ENCODE measurements at places on chromosomes 1 and 21.

DNA sequence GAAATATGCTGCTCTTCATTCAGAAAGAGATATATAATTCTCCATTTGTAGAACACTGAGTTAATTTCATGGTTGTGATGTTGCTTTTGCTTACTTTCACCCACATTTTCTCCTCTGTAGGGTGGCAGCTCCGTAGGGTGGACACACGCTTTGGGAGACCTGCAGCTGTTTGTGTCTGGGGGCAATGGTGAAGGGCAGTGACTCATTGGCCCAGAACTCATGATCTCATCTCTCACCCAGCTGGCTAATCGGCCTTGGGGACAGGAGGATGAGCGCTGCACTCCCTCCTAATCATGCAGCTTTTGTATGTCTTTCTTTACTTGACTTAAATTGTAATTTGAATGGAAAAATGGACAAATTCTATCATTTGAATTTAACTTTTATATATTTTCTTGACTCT, 9.6 kb downstream of the DISC1 start:
- DNase-seq = no peak

DNA sequence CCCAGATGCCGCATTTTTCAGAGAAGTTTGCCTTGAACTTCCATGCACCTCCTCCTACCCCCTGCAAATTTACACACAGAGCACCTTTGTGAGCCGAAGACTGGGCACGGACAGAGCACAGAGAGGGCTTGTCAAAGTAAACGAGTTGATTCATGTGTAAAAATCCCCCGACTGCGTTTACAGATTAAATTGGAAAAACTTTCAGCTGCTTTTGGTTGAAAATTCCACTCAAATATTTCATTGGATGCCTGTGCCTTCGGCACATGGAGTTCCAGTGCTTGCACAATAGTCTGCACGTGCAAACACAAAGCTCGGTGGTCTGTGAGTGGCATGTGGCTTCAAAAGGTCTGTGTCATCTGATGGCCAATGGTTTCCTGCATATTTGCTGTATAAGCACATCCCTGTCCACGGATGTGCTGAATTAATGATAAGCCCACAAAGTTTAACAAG, 177.5 kb downstream of the SETD4 start:
- DNase-seq = no peak

DNA sequence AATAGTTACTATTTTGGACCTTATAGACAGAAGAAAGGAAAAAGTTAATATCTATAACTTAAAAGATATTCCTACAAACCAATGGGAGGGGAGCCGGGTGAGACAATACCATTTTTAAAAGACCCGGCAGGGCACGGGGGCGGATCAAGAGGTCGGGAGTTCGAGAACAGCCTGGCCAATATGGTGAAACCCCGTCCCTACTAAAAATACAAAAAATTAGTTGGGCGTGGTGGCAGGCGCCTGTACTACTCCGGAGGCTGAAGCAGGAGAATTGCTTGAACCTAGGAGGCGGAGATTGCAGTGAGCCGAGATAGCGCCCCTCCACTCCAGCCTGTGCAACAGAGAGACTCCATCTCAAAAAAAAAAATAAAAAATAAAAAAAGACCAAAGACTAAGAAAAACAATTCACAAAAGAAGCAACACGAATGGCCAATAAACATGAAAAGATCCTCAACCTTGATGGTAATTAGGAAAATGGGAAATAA, 1.2 kb upstream of the PSMB2 start:
- no peak for DNase-seq

- peak; percentile 32 for DNase-seq
These were observed 150.1 kb downstream of the PLXNA2 start for GRCh38 chr1:208093754-208094719.

DNA sequence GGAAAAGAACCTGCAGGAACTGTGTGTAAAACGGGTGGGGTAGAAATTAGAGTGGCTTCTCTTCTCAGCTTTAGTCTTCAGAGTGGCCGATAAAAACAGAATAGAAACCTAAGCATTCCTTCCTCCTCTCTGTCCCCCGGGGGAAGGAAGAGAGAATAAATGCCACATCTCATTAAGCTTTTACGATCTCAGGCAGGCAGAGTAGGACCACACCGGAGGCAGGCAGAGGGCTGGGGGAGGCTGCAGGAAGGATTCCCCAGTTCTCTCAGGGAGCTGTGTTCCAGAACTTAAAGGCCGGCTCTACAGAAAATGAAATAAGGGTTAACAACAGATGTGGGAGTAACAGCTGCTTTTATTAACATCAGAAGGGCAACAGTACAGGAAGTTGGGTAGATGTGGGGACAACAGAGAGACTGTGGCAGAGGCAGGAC, 24.5 kb upstream of the MEF2D start:
- DNase-seq = no peak

DNA sequence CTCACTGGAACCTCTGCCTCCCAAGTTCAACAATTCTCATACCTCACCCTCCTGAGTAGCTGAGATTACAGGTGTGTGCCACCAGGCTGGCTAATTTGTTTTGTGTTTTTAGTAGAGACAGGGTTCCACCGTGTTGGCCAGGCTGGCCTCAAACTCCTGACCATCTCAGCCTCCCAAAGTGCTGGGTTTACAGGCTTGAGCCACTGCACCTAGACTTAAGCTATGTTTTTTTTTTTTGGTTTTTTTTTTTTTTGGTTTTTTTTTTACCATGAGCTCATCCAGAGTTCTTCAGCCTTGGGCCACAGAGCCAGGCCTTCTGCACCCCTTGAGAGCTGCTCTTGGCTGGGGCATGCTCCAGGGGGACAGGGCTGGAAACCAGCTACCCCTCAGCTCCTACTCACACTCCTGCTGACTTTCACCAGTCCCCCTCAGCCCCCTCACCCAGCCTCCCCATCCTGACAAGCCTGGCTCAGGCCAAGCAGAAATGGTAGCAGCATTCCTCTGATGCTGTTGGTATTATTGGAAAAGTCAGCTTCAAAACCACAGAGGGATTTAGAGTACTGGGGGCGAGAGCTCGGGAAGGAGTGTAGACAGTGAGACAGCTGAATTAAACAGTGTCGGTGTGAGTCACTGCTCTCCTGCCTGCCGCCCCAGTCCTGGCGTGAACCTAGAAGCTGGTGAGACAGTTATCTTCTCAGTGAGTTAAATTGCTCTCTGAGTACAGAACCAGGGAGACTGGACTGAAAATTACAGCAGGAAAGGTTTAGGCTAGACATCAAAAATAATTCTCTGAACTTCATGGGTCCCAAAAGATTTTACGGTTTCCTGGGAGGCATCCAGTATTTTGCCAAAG, 63.7 kb downstream of the NAV1 start:
- DNase-seq = no peak

- DNase-seq = no peak
These were observed 10.7 kb downstream of the HSD11B1 start for GRCh38 chr1:209715314-209715713.

DNA sequence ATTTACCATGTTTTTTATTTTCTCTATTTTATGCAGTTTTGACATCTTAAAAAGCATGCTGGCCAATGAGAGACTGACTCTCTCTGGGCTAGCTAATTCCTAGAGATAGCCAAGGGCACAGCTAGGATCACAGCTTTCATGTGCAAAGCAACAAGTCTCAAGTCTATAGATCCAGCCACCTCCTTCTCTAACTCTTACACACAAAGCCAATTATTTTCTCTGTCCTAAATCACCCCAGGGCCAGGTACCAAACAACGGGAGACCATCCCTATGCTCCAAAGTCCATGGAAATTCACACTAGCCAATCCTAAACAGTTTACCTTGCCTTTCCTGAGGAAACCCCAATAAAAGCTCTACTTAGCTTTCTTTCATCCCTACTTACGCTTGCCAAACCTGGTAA, 38.0 kb downstream of the ARHGAP29 start:
- no peak for DNase-seq

GRCh38 chr1:210396541-210396940, 67.8 kb downstream of the HHAT start:
- no peak for DNase-seq

GRCh38 chr1:103492003-103492625, 33.4 kb upstream of the RNPC3 start:
- no peak for DNase-seq

- DNase-seq = no peak
These were observed 1332.2 kb upstream of the PRMT6 start for GRCh38 chr1:105724286-105724685.

- no peak for DNase-seq
These were observed 11.8 kb upstream of the RAP1GAP start for GRCh38 chr1:21680918-21681317.
